ENCODE measurements at places on chromosomes 1 and 21.

- DNase-seq = no peak
Measured at GRCh38 chr1:153899509-153899908, 23.3 kb downstream of the GATAD2B start.

DNA sequence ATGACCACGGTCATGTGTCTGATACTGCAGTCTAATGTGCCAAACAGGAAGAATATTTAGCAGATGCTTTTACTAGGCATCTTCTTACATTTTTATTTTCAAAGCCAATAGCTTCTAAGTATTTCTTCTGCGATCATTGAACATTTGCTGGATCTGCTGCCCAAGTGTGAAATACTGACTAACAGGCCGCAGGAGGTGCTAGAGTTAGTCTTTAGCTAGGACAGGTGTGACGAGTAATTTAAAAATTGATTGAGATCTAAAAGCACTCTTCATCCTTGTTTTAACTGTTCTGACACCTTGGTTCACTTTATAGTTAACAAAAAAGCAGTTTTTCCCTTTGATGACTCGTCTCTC, 748 bp upstream of the FAM78B start:
- DNase-seq = no peak

DNA sequence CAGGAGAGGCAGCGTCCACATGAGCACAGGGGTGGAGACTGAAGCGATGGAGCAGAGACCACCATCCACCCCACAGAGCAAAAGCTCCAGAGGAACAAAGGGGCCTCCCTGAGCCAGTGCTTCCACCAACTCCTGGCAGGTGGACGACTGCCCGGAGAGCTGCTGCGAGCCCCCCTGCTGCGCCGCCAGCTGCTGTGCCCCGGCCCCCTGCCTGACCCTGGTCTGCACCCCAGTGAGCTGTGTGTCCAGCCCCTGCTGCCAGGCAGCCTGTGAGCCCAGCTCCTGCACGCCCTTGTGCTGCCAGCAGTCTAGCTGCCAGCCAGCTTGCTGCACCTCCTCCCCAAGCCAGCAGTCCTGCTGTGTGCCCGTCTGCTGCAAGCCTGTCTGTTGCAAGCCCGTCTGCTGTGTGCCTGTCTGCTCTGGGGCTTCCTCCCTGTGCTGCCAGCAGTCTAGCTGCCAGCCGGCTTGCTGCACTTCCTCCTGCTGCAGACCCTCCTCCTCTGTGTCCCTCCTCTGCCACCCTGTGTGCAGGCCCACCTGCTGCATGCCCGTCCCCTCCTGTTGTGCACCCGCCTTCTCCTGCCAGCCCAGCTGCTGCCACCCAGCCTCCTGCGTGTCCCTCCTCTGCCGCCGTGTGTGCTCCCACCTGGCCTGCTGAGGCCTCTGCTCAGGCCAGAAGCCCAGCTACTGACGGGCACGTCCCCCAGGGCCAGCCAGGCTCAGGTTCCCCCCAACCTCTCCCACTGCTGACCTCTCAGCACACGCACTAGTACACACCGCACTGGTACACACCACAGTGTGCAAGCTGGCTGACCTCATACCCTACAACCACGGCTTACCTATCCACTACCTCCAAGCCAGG, 5.4 kb downstream of the KRTAP10-12 start:
- no peak for DNase-seq

- no peak for DNase-seq
Measured at GRCh38 chr1:234188454-234188792, 184.8 kb upstream of the COA6 start.

- DNase-seq = no peak
Measured at GRCh38 chr1:107972391-107973180, 7.6 kb upstream of the VAV3 start.

- no peak for DNase-seq
Measured at GRCh38 chr1:236491469-236492136, 32.2 kb upstream of the LGALS8 start.

GRCh38 chr1:198925567-198925966, 286.7 kb downstream of the PTPRC start:
- DNase-seq = no peak

GRCh38 chr1:156213644-156213966, 798 bp downstream of the PMF1 start:
- no peak for DNase-seq
